ENCODE measurements at places on chromosomes 5 and 9.
A peak's percentile ranks its signal among the peaks of the same experiment; 100 is the strongest.

GRCh38 chr5:181043285-181044092 lies 3.4 kb downstream of the BTNL9 start:
- no peak for DNase-seq

DNA sequence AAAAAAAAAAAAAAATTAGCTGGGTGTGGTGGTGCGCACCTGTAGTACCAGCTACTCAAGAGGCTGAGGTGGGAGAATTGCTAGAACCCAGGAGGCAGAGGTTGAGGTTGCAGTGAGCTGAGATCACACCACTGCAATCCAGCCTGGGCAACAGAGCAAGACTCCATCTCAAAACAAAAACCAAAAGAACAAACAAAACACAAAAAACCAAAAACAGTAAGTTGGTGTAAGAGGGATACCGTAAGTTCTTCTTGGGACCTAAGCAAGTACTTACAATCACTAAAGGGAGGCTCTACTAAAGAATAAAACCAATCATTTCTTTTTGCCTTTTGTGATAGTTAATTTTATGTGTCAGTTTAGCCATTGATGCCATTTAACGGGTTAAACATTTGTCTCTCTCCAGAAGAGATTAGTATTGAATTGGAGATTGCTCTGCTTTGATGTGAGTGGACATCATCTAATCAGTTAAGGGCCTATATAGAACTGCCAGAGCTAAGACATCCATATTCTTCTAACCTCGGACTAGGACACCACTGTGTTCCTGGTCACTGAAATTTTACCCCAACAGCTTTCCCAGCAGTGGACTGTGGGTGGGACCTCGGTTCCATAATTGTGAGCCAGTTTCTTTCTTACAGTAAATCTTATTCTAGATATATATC lies 10.5 kb upstream of the ETF1 start:
- no peak for DNase-seq

GRCh38 chr5:73908846-73909245 lies 282.9 kb downstream of the ARHGEF28 start:
- DNase-seq: no peak

DNA sequence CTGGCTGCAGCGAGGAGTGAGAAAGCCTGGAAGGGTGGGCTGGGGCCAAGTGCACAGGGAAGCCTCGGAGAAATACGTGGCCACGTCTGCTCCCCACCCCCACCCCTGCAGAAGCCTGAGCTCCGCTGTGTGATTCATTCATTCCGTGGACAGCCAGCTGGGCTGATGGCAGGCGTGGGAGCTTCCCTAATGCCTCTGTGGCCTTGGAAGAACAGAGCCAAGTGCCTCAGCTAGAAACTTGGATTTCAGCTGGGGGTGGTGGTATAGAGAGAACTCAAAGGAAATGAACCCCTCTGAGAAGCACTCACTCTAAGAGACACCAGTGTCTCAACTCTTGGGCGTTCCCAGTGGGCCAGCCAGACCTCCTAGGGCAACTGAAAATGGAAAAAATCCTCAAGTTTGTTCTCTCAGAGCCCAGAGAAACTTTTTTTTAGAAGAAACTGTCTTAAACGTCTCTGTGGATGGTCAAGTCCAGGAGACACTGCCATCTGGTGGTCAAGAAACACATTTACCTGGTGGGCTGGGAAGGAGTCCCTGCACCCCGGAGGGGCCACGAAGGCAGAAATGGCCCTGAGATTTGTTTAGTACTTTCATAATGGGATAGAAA lies 18.0 kb downstream of the ATOX1 start:
- peak; percentile 41 for DNase-seq

DNA sequence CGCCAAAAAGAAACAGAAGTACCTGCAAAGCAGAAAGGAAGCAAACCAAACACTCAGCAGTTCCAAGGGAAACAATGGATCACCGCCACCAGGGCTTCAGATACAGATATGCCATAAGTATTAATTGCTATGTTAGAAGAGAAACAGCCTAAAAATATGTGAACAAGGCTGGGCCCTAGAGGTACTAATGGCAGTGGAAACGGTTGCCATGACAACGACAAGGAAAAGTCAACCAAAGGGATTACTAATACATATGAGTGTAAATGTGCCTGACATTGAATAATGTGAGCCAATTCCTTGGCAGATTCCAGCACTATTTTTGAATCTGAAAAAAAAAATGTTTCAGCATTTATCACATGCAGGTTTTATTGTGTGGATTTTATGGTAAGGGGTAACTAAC lies 75.0 kb downstream of the CAVIN4 start:
- DNase-seq: no peak
